ENCODE measurements at places on chromosomes 16 and 17. TPM values are rescaled to one million over a fixed set of nuclear protein-coding genes. Genes with fewer than 3 reads are reported as not detected.

Gene TMEM88
- total RNA-seq = 0.43 TPM

Gene ABCA8
- 2.2 TPM for total RNA-seq

Gene PDILT
- not detected for total RNA-seq

Gene SLC6A2
- not detected for total RNA-seq

Gene NPTX1
- 1.3 TPM for total RNA-seq

Gene TBC1D3C
- not detected for total RNA-seq
